Neuronal stem cell (in vitro differentiated cells): ENCODE measurements at places on chromosomes 3 and 15.

GRCh38 chr15:40332113-40332781 lies 8.5 kb downstream of the CCDC9B start:
- no peak for DNase-seq
- no peak overlapping the region for H3K4me3 ChIP-seq
- no peak overlapping the region for H3K27ac ChIP-seq
- H3K4me1 ChIP-seq = peaks cover 40% of the 10 kb centered on the region

DNA sequence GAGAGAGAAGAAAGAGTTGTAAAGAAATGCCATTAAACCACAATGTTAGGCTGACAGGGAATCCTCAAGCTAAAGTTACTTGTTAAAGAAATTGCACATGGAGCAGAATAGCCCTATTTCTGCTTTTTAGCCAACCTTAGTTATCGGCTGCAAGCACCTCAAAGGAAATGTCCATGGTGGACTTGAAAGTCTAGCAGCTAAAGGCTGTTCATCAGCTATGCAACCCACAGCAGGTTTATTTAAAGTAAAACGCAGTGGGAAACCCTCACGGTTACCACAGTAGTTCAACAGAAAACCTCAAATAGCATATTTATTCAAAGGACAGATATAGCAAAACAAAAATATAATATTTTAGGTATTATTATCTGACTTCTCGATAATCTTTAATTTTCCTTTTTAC lies 967.2 kb downstream of the IGSF11 start:
- H3K4me1 ChIP-seq = peaks cover 3% of the 10 kb centered on the region
- H3K36me3 ChIP-seq = no peaks in the 10 kb centered on the region
- no peak for DNase-seq
- no peak overlapping the region for H3K27ac ChIP-seq
- no peaks in the 10 kb centered on the region for H3K27me3 ChIP-seq

GRCh38 chr3:157810924-157811718 lies 295.1 kb downstream of the SHOX2 start:
- no peak overlapping the region for H3K27ac ChIP-seq
- DNase-seq = no peak
- no peak overlapping the region for H3K4me3 ChIP-seq
- no peaks in the 10 kb centered on the region for H3K27me3 ChIP-seq
- H3K4me1 ChIP-seq = no peaks in the 10 kb centered on the region
- H3K36me3 ChIP-seq = no peaks in the 10 kb centered on the region

DNA sequence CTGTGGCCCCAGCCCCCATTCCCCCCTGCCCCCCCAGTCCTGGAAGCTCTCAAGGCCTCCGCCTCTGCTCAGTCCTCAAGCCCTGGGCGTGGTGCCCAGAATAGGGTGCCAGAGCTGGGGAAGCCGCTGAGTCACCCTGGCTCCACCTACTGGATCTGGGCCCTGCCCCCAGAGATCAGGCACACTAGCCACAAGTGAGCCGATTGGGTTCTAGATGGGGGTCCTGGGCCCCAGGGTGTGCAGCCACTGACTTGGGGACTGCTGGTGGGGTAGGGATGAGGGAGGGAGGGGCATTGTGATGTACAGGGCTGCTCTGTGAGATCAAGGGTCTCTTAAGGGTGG lies 5.7 kb downstream of the EIF4G1 start:
- no peak overlapping the region for H3K27ac ChIP-seq
- H3K4me1 ChIP-seq = peaks cover 7% of the 10 kb centered on the region
- peaks cover 63% of the 10 kb centered on the region for H3K36me3 ChIP-seq
- no peak for DNase-seq

- no peak overlapping the region for H3K4me3 ChIP-seq
- H3K36me3 ChIP-seq = no peaks in the 10 kb centered on the region
Observed at GRCh38 chr3:194042927-194043326, 93.0 kb upstream of the HES1 start.

- H3K36me3 ChIP-seq = no peaks in the 10 kb centered on the region
- no peak overlapping the region for H3K27ac ChIP-seq
- H3K4me3 ChIP-seq = no peak overlapping the region
- H3K27me3 ChIP-seq = no peaks in the 10 kb centered on the region
- DNase-seq = no peak
Observed at GRCh38 chr3:72008226-72008996, 223.5 kb upstream of the PROK2 start.

DNA sequence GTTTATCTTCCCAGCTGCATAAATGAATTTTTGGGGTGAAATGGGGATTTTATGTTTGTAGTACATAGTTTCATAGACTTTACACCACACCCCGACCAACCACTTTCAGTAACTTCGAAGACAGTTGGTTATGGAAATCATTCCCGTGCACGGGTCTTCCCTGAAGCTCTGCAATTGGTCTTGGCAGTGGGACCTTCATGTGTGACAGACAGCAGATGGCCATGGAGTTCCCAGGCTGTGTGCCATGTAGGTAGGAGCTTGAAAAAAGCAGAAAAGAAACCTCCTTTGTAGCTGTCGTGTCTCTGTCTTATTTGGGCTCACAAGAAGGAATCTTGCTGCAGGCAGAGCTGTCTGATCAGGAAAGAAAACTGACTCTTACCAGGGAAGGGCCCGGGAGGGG lies 25.9 kb downstream of the EXOG start:
- no peak overlapping the region for H3K27ac ChIP-seq
- H3K4me1 ChIP-seq = no peaks in the 10 kb centered on the region
- no peak for DNase-seq
- no peaks in the 10 kb centered on the region for H3K27me3 ChIP-seq

DNA sequence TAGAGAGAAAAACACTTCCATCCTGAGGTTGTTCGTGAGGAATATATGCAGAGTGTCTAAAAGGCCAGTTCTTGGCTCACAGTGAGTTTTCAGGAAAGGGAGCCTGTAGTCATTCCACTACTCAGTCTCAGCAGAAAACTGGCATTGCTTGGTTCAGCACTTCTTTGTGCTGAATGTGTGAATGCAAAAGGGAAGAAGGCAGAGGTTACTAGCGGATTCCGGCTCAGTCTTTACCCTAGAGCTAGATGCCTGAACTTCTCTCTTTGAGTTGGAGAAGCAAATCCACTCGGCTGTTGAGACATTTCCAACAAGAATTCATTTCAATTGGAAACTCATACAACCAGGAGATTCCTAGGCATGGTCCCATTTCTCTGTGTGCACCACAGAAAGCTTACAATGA lies 23.1 kb upstream of the FRMD4B start:
- no peaks in the 10 kb centered on the region for H3K4me1 ChIP-seq
- DNase-seq = no peak
- no peak overlapping the region for H3K4me3 ChIP-seq
- peaks cover 6% of the 10 kb centered on the region for H3K36me3 ChIP-seq

- H3K27me3 ChIP-seq = no peaks in the 10 kb centered on the region
- DNase-seq = no peak
- H3K27ac ChIP-seq = no peak overlapping the region
- no peaks in the 10 kb centered on the region for H3K4me1 ChIP-seq
- H3K36me3 ChIP-seq = no peaks in the 10 kb centered on the region
- H3K4me3 ChIP-seq = no peak overlapping the region
Observed at GRCh38 chr3:6640907-6641306, 220.0 kb upstream of the GRM7 start.

- no peaks in the 10 kb centered on the region for H3K27me3 ChIP-seq
- peaks cover 1% of the 10 kb centered on the region for H3K4me1 ChIP-seq
- peak; percentile 58 for DNase-seq
Observed at GRCh38 chr3:62622553-62623174, 249.3 kb upstream of the FEZF2 start.

- no peak overlapping the region for H3K27ac ChIP-seq
- no peaks in the 10 kb centered on the region for H3K36me3 ChIP-seq
- H3K27me3 ChIP-seq = no peaks in the 10 kb centered on the region
Observed at GRCh38 chr3:12073106-12073505, 68.9 kb downstream of the SYN2 start.

DNA sequence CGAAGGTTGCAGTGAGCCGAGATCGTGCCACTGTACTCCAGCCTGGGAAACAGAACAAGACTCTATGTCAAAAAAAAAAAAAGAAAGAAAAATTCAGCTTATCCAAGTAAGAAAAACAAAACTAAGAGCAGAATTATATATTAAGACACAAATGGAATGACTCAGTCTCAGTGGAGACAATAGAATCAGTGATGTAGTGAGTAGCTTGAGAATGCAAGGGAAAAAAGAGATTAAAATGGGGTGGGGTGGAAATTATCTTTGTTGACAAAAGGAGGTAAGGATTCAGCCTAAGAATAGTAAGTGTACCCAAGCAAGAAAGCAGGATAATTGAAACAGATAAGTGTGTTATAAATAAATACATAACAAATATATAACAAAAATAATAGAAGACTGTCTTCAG lies 70.7 kb downstream of the BLM start:
- no peak overlapping the region for H3K4me3 ChIP-seq
- no peaks in the 10 kb centered on the region for H3K27me3 ChIP-seq
- no peaks in the 10 kb centered on the region for H3K4me1 ChIP-seq
- H3K36me3 ChIP-seq = peaks cover 92% of the 10 kb centered on the region

- H3K4me3 ChIP-seq = no peak overlapping the region
- no peak overlapping the region for H3K27ac ChIP-seq
- no peaks in the 10 kb centered on the region for H3K27me3 ChIP-seq
- H3K4me1 ChIP-seq = no peaks in the 10 kb centered on the region
- no peaks in the 10 kb centered on the region for H3K36me3 ChIP-seq
Observed at GRCh38 chr3:54780336-54780735, 147.5 kb downstream of the LRTM1 start.

DNA sequence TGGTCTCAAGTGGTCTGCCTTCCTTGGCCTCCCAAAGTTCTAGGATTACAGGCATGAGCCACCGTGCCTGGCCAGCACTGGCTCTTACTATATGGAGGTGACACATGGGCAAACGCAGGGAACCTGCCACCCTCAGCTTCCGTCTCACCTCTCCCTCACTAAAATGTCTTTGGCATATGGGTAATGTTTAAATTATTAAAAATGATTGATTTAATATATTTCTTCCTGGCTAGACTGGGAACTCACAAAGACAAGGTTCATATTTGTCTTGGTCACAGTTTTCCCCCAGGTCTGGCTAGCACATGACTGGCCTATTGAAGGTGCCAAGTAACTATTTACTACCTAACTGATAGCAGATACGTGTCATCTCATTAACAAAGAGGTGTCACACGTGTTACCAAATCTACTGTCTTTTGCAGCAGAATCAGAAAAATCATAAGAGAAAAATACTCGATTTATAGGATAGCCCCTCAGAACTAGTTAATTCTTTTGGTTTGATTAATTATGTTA lies 48.2 kb downstream of the SYNM start:
- no peak overlapping the region for H3K4me3 ChIP-seq
- no peaks in the 10 kb centered on the region for H3K27me3 ChIP-seq
- H3K36me3 ChIP-seq = peaks cover 3% of the 10 kb centered on the region
- no peak overlapping the region for H3K27ac ChIP-seq
- no peak for DNase-seq

GRCh38 chr15:91376038-91376437 lies 276.0 kb downstream of the SV2B start:
- H3K27ac ChIP-seq = no peak overlapping the region
- H3K4me3 ChIP-seq = no peak overlapping the region
- H3K27me3 ChIP-seq = no peaks in the 10 kb centered on the region
- no peak for DNase-seq
- H3K36me3 ChIP-seq = no peaks in the 10 kb centered on the region

- no peaks in the 10 kb centered on the region for H3K36me3 ChIP-seq
- H3K27ac ChIP-seq = no peak overlapping the region
- DNase-seq = no peak
- no peak overlapping the region for H3K4me3 ChIP-seq
- no peaks in the 10 kb centered on the region for H3K27me3 ChIP-seq
- H3K4me1 ChIP-seq = peaks cover 13% of the 10 kb centered on the region
Observed at GRCh38 chr3:64584179-64584578, 103.6 kb downstream of the ADAMTS9 start.

- H3K27me3 ChIP-seq = no peaks in the 10 kb centered on the region
- H3K4me1 ChIP-seq = no peaks in the 10 kb centered on the region
- H3K27ac ChIP-seq = no peak overlapping the region
- H3K4me3 ChIP-seq = no peak overlapping the region
- H3K36me3 ChIP-seq = peaks cover 13% of the 10 kb centered on the region
Observed at GRCh38 chr3:31572236-31573004, 39.7 kb downstream of the STT3B start.

- H3K36me3 ChIP-seq = no peaks in the 10 kb centered on the region
- H3K4me1 ChIP-seq = no peaks in the 10 kb centered on the region
- H3K27me3 ChIP-seq = no peaks in the 10 kb centered on the region
- H3K27ac ChIP-seq = no peak overlapping the region
- no peak for DNase-seq
Observed at GRCh38 chr15:60219866-60220265, 177.9 kb downstream of the ANXA2 start.

- no peak overlapping the region for H3K4me3 ChIP-seq
- H3K4me1 ChIP-seq = no peaks in the 10 kb centered on the region
- H3K27ac ChIP-seq = no peak overlapping the region
- DNase-seq = no peak
- no peaks in the 10 kb centered on the region for H3K27me3 ChIP-seq
Observed at GRCh38 chr3:94001191-94001590, 21.2 kb downstream of the ARL13B start.

GRCh38 chr3:102605153-102605552 lies 170.3 kb downstream of the ZPLD1 start:
- no peak overlapping the region for H3K27ac ChIP-seq
- no peaks in the 10 kb centered on the region for H3K36me3 ChIP-seq
- H3K27me3 ChIP-seq = no peaks in the 10 kb centered on the region
- no peak overlapping the region for H3K4me3 ChIP-seq
- no peak for DNase-seq

- no peaks in the 10 kb centered on the region for H3K36me3 ChIP-seq
- no peaks in the 10 kb centered on the region for H3K27me3 ChIP-seq
- no peak overlapping the region for H3K27ac ChIP-seq
Observed at GRCh38 chr15:91664224-91664836, 189.2 kb upstream of the SLCO3A1 start.

DNA sequence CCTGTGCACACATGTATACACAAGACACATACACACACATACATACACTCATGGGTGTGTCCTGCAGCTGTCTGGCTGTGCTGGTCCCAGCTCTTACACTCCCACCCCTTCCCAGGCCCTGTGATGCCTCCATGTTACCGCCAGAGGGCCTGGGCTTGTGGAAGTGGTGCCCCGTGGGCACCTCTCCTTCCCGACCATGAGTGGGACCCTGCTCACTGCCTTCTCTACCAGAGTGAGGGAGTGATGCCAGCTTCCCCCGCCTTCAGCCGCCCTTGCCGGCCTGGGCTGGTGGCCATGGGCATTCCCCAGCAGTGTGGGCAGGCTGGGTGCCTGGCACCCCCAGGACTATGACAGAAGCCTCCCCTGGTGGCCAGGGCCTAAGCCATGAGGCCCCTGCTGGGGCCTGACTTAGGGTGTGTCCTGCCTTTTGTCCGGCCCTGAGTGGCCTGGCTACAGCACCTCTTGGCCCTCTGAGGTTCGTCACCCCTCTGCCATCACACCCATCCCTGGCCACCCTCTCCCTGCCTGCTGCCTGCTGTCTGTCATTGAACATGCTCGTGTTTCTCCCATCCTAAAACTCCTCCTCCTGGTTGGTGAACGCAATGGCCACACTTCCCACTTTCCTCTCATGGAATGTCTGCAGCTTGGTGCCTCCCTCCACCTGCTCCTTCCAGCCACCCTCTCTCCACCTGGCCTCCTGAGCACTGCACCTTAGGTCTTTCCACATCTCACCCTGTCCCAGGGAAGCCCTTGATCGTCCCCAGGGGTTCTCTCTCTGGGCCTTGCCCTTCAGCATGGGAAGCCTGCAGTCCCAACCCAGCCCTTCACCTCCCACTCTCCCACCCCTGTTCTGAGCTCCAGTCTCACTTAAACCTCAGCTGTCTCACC lies 14.6 kb downstream of the HDAC11 start:
- H3K4me3 ChIP-seq = no peak overlapping the region
- no peak overlapping the region for H3K27ac ChIP-seq
- H3K4me1 ChIP-seq = peaks cover 4% of the 10 kb centered on the region
- H3K27me3 ChIP-seq = no peaks in the 10 kb centered on the region
